ENCODE measurements at places on chromosomes 5 and 9.

DNA sequence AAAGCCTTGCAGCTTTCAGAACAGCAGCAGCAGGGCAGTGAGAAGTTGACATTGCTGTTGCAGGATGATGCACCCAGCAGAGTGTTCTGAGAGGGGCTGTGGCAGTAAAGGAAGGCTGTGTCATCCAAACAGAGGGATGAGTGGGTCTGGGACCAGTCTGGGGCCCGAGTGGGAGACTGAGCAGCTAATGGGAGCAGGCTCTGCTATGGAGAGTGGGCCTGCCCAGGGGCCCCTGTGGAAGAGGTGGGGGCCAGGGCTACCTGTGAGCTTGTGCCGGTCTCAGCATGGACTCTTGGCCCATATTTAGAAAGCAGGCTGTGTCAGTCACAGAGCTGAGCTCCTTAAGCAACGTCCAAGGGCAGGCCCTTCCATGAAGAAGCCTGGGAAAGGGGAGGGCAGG, 26.0 kb upstream of the PITX1 start:
- no peak for DNase-seq

DNA sequence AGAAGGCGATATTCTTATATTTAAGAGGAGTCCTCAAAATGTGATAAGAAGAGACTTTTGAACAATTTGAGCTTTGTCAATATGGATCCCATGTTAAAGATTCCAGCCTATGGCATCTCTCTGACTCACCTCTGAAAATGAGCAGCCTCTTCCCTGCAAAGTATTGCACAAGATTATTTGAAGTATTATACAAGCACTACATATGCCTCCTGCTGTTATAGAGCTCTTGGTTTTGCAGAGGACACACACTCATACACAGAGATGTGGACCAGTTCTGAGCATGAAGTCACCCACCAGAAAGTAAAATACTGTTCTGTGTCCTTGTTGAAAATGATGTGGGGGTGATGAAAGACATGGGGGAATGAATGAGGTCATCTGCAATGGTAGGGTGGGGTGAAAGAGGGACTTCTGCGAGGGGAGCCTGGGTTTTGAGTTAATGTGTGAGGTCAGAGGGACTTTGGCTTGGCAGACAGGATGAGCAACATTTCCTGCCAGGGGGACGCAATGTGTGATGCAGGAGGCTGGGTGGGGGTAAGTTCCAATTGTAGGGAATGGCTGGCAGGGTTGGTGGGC, 25.8 kb downstream of the FBXL7 start:
- DNase-seq = no peak

DNA sequence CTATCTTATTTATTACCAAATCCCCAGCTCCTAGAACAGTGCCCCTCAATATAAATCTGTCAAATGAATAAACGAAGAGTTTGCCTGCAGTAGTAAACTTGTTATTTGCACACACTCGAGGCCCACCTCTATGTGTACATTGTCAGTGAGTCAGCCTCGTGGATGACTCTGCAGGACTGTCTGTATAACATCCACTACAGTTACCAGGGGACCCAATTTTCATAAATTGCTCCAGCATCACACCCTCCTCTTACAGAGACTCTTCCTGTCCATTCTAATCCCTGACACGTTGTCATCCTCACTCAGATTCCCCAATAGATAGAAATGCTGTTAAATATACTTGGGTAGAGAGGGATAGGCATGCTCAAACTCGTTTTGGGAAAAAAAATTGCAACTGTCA, 478.5 kb downstream of the RAB3C start:
- DNase-seq = no peak

DNA sequence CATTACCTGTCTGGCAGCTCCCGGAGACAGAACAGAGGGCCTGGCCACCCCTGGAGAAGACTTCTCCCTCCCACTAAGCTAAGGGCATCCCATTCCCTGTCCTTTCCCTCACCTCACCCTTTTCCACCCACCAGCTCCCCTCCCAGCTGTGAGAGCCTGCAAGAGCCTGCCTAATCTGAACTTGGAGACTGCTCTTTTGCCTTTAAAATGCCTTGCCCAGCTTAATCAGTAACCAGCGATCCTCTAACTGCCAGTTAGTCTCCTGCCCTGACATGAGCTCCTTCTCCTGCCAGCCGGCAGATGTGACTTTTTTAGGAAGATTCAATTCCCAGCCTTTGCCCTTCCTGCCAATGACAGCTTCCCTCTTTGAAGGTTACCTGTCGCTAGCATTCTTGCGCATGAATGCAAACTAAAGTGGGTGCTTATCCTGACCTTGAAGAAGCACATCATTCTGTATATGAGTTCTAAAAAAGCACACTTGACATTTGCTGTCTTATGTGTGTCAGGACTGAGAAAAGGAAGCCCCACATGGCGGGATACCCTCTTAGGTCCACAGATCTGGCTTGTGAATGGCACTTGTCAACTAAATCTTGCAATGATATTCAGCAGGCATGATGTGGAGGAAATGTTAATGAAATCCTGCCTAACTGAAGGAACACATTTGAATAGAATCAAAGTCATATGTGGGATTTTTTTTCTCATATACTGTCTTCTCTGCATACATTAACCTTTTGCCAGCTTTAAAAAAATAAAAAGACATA, 411.2 kb upstream of the SLC30A5 start:
- DNase-seq = no peak

DNA sequence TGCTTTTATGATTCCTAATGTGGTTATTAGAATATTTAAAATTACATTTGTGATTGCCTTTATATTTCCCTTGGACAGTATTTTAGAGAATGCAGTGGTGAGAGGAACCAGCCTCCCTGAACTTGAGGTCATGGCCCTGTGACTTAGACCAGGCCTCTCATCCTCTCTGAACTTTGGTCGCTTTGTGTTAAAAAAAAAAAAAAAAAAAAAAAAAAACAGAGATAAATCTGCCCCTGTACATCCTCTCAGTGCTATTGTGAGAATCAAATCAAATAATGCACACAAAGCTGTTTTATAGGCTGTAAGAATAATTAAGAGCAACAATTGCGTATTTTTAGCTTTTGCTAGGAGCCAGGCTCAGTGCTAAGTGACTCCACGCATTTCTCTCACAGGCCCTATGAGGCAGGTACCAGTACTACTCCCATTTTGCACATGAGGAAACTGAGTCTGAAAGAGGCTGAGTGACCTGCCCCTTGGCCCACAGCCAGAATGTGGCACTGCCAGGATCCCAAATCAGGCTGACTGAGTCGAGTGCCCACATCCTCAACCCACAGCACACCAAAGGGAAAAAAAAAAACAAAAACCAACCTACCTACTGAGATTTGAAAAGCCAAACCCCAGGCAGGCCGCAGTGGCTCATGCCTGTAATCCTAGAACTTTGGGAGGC, 110.3 kb upstream of the LARP1 start:
- DNase-seq = no peak

GRCh38 chr9:89395931-89396710, 77.8 kb downstream of the SECISBP2 start:
- DNase-seq = no peak

DNA sequence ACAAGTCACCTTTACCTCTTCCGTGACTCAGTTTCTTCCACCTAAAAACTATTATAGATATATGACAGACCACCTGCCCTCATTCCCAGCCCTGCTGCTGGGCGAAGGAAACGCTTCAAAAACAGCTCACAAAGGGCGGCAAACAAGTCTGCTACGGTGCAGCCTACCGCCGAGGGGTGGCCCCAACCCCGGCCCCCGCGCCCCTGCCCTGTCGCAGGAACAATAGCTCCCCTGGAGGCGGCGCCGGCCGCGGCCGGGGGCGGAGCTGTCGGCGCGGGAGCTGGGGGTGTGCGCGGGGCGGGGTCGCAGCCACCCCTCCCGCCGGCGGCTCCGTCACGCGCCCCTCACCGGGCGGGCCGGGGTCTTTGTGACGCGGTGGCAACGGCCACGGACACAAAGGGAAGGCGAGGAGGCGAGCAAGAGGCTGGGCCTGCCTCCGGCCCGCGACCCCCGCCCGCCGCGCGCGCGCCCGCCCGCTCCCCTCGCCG, at the start of gene TMEFF1:
Gene TMEFF1, plus strand, starts transcription at position 362 of the 488 bp plus-strand sequence. CDS start 396 bp downstream, outside the sequence.
- DNase-seq = no peak
